ENCODE measurements at places on chromosomes 4 and X. TPM values are rescaled to one million over a fixed set of nuclear protein-coding genes. Genes with fewer than 3 reads are reported as not detected.

GRCh38 chr4:84563002-84563401 lies 19.9 kb upstream of the CDS1 start:
- no peak for DNase-seq

DNA sequence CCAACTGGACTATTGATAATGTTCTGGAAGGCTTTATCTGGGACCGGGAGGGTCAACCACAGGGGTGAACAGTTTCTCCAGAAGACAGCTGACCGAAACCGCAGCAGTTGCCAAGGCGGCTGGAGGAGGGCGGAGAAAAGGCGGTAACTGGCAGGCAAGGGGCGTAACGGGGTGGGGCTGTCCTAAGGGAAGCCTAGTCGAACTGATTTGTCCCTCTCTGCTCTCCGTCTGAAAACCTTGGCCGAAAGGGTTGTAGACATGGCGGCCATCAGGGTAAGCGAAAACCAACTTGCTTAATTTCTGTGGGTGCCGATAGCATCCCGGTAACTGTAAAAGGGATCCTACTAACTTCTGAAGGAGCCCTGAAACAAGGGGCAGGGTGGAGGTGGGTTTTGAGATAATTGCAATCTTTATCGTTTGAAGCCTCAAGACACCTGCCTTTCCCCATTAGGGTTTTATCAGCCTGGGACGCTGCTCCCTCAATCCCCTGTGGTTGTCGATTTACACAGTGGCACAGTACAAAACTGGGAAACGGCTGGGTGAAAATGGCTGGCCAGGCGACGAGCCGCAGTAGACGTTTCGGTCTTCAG lies at the start of gene APOOL:
Gene APOOL (plus strand): TSS at position 223 of the 590 bp plus-strand sequence. CDS start 36 bp downstream, at position 259.
- DNase-seq = peak; percentile 94

- peak; percentile 74 for DNase-seq
These were observed 73.1 kb downstream of the WFS1 start for GRCh38 chr4:6342530-6343293.

GRCh38 chrX:105610411-105610810 lies 211.9 kb upstream of the NRK start:
- DNase-seq = no peak

DNA sequence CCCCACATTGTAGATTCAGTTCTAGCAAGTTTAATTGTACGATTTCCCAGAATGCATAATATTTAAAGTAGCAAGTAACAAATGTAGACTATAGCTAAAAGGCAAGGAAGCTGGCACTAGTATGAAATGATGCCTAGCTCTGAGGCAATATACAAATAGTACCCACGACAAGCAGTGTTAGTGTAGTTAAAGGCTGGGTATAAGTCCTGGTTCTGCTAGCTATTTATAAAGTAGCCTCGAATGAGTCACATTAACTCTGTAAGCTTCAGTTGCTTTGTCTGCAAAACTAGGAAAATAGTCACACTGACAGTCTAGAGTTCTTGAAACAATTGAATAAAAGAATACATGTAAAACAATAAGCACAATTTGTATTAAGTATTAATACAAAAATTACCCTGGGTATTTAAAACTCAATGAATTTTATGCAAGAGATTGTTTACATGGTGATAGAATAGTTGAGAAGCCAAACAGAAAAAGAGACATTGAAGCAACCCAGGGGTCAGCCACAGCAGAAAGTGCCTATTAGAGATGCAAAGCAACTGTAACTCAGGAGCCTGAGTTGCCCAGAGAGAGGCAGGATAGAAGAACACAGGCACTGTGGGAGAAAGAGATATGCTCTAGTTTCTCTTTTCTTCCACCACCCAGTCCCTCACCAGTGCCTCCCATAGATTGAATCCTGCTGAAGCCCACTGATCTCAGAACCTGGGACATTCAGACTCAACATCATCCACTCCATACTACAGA lies 949.0 kb downstream of the C4orf33 start:
- no peak for DNase-seq

DNA sequence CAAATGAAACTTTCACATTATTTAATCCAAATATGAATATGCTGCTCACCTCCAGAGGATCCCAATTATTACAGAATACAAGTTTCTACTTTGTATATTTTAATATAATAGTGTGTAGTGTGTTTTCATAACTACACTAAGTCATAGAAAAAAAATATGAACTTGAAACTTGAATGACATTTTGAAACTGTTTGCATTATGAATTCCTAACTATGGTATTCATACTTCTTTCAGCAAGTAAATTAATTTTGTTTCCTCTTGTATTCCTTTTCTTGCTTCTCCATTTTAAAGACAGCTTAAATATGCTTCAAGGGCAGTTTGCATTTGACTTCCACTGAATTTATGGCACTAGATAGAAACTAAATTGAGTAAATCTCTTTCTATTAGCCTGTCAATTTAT lies 177.1 kb downstream of the BMPR1B start:
- DNase-seq = no peak

GRCh38 chrX:134773041-134773440 lies 114.8 kb upstream of the PLAC1 start:
- no peak for DNase-seq

GRCh38 chr4:139961344-139961946 lies 192.5 kb downstream of the MAML3 start:
- no peak for DNase-seq

GATB gene
- total RNA-seq = 38.2 TPM

FAM199X gene
- total RNA-seq = 25.4 TPM

MAD2L1 gene
- 5.8 TPM for total RNA-seq

Data from tongue (tissue), 3 donors.